ENCODE measurements at places on chromosomes 5 and 9.
A peak's percentile ranks its signal among the peaks of the same experiment; 100 is the strongest.

DNA sequence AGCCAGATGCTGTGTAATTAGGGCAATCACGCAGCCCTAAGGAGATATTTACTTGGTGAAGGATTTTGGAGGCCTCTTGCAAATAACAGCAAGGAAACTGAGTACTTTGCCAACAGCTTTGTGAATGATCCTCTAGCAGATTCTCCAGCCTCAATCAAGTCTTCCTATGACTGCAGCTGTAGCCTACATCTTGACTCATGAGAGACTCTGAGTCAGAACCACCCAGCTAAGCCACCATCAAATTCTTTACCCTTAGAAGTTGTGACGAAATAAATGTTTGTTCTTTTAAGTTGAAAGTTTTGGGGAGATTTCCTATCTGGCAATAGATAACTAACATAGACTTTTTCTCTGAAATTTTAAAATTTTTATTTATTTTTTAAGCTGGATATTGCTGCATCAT is 237.6 kb upstream of the CCNH start:
- DNase-seq = no peak

DNA sequence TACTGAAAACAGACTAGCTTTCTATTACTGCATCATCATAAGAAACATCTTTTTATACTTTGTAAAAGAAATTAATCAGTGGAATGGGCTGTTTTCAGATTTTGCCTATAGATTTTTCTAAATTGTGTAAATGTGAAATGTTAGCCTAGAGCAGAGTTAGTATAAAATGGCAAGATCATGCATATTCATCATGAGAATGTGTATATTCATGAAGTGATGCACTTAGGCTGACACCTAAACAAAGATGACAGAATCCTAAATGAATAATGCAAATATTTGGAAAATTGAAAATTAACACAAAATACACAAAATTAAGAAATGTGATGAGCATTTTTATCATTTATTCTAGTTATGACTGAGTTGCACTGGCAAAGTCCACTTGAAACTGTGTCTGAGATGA is 57.2 kb downstream of the SPTLC1 start:
- DNase-seq = no peak

GRCh38 chr5:61450493-61451279 is 118.6 kb downstream of the ZSWIM6 start:
- no peak for DNase-seq

DNA sequence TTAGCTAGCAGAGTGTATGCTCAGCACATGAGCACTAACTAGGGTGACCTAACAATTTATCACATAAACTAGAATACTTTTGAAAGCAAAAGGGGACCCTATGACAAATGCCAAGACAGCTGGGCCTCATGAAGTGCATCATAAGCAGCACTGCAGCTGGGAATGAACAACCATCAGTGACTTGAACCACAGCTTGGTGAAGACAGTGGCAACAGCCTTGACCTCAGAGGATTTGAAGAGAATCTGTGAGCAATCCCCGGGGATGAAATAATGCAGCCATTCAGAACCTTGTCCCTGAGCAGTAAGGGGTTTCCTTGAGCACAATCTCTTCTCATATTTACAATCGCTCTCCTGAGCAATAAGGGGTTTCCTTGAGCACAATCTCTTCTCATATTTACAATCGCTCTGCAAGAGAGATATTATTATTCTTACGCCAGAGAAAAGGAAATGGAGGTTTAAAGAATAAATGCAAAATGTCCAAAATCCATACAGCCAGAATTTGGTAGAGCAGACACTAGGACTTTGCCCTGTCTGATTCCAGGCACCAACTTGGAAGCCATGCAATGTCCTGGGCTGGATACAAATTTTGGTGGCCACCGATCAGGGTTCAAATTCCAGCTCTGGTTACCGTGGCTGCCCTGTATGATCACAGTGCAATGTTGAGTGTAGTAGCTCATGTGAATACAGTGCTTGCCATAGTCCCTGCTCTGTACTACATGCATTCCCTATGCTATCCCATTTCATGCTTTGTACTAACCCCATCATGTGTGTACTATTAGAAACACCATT is 846 bp upstream of the NSG2 start:
- no peak for DNase-seq

DNA sequence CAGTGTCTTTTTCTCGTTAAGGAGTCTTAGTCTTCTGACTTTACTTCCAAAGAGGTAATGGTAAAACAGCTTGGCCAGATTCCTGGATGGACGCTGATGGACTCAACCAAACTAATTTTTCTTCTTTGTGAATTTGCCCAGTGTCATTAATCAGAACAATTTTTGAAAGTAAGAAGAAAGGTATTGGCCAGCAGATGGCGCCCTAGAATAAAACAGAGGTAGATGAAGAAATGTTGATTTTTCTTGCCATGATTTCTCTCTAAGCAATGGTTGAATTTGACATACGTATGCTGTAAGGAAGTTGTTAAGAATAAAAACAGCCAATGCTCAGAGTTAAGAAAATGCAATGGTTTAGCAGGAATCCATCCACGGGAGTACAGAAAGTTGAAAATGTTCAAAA is 500.0 kb downstream of the DIRAS2 start:
- peak; percentile 58 for DNase-seq

- DNase-seq = no peak
These were observed 14.7 kb downstream of the FOCAD start for GRCh38 chr9:20698782-20699181.

DNA sequence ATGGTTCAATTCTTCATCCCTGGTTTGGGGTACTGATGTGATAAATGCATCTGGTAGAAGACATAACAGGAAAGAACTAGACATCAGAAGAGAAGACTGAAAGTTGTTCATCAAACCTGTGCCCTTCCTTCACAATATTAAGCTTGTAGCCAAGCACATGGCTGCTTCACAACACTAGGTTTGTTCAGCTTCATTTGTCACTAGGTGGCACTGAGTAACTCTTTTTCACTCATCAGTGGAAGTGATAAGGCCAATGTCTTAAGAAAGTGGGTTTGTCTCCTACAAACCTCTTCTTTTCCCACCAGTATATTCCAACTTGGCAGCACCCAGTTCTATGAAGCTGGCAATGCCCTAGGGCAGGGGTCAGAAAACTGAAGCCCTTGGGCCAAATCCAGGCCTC is 26.9 kb downstream of the ZNF484 start:
- DNase-seq = no peak

DNA sequence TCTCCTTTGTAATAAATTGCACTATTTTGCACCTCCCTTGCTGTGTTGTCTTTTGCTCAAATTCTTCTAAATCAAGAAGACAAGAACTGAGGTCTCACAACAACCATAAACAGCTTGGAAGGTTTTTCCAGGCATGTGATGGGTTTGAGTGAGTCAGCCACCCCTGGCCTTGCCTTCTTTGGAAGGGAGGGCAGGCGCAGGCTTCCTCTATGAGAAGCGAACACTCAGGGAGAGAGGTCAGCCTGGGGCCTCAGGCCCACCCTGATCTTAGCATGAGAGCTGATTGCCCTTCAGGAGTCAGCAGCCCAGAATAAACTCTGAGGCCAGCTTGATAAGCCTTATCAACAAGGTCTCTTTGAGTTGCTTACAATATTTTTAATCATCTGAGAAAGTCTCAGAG is 31.6 kb downstream of the S1PR3 start:
- DNase-seq = no peak

- DNase-seq = no peak
These were observed 35.4 kb downstream of the ACTL7A start for GRCh38 chr9:108897324-108898096.

DNA sequence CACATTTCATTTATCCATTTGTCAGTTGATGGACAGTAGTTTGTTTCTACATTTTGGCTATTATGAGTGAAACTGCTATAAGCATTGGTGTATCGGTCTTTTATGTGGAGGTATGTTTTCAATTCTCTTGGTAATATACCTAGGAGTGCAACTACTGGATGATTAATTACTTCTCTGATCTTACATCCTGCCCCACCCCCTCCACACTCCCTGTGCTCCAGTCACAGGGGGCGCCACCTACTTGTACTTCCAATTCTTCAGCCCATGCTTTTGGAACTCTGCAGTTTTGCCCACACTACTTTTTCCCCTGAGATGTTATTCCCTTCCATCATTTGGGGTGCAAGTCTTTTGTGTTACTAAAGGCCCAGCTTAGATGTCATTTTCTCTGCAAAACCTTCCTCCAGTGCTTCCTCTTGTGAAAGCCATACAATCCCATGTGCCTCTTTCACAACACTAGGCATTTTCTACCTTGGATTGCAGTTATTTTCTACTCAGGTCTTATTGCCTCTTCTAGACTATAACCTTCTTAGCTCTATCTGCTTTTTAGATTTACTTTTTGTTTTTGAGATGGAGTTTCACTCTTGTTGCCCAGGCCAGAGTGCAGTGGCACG is 42.1 kb downstream of the SEC61B start:
- no peak for DNase-seq

- DNase-seq = peak; percentile 81
These were observed 7.4 kb upstream of the CCDC187 start for GRCh38 chr9:136311051-136312008.

DNA sequence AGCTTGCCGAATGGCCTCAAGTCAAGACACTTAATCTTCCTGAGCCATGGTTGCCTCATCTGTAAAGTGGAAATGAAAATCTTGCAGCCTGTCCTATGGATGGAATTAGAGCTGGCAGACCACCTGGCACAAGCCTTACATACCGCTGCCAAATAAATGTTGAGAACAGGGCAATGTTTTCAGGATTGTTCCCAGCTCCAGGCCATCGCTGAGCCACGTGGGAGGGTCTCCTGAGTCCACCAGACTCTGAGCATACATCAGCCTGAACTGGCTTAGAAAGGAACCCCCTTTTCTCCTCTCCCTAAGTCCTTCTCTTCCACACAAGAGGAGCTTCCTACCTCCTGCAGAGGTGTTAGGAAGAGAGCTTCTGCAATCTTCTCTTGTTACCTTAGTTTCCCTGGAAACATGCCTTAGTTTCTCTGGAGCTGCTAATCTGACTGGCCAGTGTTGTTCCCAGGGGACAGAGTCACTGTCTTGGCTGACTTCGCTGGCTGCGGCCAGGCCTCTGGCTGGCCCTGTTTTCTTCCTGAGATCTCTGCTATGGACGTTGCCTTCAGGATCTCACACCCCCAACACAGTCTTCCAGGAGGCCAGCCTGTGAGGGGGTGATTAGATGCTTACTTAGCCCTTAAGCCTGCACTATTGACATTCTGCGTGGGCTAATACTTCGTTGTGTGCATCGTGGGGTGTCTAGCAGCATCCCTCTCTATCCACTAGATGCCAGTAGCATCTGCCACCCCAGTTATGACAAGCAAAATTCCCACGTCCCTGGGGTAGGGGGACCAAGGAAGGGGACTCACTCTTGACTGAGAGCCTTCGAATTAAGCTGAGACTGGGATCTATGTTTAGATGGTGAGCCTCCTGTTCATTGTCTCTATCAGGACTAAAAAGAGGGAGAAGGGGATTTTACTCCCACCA is 62.2 kb downstream of the BOD1 start:
- no peak for DNase-seq

GRCh38 chr9:137157618-137158415 is 12.0 kb downstream of the LRRC26 start:
- DNase-seq = no peak

- no peak for DNase-seq
These were observed 109.1 kb downstream of the CDH10 start for GRCh38 chr5:24535646-24536045.

DNA sequence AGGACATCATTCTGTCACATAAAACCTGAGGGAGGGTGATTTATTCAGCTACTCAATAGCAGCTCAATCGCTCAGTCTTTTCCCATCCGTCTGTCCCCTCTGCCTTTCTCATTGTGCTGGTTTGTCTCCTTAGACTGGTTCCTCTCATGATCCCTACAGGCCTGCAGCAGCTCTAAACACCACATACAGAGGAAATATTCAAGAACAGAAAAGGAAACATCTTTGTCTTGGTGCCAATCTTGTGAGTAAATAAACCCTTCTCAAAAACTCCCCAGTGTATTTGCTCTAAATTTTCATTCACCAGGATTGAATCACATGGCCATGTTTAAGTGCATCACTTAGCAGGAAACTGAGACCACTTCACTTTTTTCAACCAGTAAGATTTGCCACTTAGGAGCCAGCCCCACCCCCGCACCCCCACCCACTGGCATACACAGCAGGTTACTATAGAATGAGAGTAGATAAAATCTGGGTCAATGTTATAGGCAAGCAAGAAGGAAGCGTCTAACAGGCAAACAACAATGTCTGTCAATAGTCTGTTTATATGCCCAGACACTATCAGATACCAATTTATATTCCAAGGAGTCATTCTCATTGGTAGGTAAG is 895.5 kb upstream of the DMAC1 start:
- peak; percentile 48 for DNase-seq

DNA sequence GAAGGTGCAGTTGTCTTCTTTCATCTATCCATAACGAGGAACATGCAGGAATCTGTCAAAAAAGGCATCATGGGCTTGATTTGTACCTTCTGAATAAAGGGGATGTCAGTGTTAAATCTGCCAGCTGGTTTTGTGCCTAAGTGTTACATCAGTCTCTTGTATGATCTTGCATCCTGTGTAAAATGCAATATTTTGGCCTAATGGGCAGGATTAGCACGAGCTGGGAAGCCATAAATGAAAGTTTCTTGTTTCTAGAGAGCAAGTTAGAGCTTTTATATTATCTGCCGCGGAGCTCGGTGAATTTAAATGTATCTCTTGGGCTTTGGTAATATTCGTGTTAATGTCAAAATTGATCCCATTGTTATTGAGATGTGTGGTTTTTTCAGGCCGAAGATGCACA is 526.1 kb upstream of the WWC1 start:
- no peak for DNase-seq

GRCh38 chr5:131277875-131278740 is 14.3 kb downstream of the CDC42SE2 start:
- DNase-seq = no peak

GRCh38 chr5:95134326-95134725 is 150.6 kb downstream of the MCTP1 start:
- DNase-seq = no peak

GRCh38 chr9:132597073-132597775 is 14.8 kb downstream of the BARHL1 start:
- no peak for DNase-seq

- DNase-seq = no peak
These were observed 164.3 kb upstream of the CLINT1 start for GRCh38 chr5:158023266-158023665.

- no peak for DNase-seq
These were observed 597.3 kb downstream of the TLE1 start for GRCh38 chr9:81092057-81092456.

GRCh38 chr9:109781541-109782197 is 1.7 kb downstream of the PALM2AKAP2 start:
- no peak for DNase-seq

DNA sequence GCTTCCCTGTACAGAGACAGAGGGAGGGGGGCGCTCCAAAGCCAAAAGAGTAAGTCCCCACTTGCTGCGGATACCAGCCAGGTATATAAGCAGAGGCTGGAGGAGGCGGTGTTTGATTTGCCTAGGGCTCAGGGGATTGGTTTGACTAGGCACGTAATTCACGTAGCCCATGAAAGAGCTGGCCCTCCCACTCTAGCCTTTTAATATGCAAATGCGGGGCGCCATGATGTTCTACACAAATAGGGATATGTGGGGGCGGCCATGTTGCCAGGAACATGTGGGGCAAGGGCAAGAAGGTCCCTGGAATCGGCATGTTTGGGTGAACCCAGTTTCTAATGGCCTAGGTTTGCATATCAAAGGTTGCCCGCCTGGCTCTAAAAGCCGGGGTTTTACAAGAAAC is 3.3 kb upstream of the PRLR start:
- DNase-seq = no peak

- peak; percentile 68 for DNase-seq
These were observed 2.9 kb downstream of the HTR1A start for GRCh38 chr5:63959177-63959982.

Measured in NCI-H510A (cell line).